ENCODE measurements at places on chromosomes 5 and 9. TPM values are rescaled to one million over a fixed set of nuclear protein-coding genes. Genes with fewer than 3 reads are reported as not detected.

DNA sequence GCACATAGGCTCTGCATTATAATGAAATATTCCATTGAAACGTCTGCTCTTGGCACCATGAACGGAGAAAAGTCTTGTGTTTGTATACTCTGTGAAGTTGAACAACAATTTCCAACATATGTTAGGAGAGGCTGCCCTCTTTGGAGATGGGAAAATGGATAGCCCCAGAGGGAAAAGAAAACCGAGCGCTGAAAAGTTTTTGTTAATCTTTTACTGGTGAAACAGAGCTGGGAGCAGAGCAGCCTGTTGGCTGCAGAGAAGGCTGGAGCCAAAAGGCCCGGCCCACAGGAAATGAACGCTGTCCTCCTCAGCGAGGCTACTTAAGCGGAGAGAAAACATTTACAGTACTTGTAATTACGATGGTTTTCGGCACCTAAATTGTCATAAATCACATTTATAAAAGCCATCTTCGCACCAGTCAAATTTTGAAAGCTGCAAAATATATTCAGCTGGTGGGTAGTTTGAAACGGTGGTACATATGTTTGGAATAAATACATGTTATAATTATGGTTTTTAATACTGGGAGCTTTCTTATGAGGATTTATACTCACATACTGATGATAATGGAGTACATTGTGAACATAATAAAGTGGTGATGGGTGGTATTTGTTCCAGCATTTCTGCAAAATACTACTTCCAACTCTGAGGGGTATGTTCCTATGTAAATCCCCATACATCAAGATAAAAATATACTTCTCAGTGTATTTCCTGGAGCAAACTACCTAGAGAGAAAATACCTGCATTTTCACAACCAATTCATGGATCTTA lies 129.6 kb upstream of the CNTLN start:
- DNase-seq, result peak; percentile 66

FGD3 gene
- total RNA-seq, result 13.4 TPM

- no peak for DNase-seq
Observed at GRCh38 chr5:136155761-136156160, 23.1 kb downstream of the SMAD5 start.

IFNW1 gene
- total RNA-seq, result not detected

DNA sequence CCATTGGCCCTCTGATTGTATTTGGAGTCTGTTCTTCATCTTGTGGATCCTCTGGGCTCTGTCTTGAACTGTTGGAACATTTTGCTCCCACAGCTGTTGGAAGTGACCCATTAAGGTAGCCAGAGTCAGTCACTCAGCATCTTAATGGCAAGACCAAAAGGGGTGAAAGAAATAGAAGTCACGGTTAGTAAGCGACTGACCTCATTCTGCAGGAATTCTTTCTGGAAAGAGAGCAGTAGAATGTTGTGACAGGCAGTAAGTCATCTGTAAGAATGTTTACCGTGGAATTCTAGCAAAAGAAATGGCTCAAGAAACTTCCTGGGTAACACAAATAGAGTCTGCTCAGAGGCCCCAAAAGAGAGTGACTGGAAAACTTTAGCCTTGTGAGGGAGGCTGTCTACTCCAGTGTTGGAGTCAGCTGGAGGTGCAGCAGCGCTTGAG lies 28.6 kb upstream of the TNC start:
- no peak for DNase-seq
